ENCODE measurements at places on chromosomes 16 and 17. TPM values are rescaled to one million over a fixed set of nuclear protein-coding genes. Genes with fewer than 3 reads are reported as not detected.

LGALS9B gene
- not detected for total RNA-seq

PRR11 gene
- total RNA-seq: 21.9 TPM

GJC1 gene
- total RNA-seq: 56.0 TPM

SSTR5 gene
- total RNA-seq: not detected

NPIPA3 gene
- 1.00 TPM for total RNA-seq

GP1BA gene
- not detected for total RNA-seq

KRT16 gene
- 0.12 TPM for total RNA-seq

IGF2BP1 gene
- total RNA-seq: 0.44 TPM

KRT12 gene
- total RNA-seq: not detected

All from uterine smooth muscle cell (primary cell).